ENCODE measurements at places on chromosomes 13 and 19. TPM values are rescaled to one million over a fixed set of nuclear protein-coding genes. Genes with fewer than 3 reads are reported as not detected.

GRCh38 chr13:104382951-104383350 is 1316.7 kb upstream of the SLC10A2 start:
- no peak for DNase-seq

GRCh38 chr19:14731200-14731599 is 41.4 kb downstream of the ZNF333 start:
- no peak for DNase-seq

DNA sequence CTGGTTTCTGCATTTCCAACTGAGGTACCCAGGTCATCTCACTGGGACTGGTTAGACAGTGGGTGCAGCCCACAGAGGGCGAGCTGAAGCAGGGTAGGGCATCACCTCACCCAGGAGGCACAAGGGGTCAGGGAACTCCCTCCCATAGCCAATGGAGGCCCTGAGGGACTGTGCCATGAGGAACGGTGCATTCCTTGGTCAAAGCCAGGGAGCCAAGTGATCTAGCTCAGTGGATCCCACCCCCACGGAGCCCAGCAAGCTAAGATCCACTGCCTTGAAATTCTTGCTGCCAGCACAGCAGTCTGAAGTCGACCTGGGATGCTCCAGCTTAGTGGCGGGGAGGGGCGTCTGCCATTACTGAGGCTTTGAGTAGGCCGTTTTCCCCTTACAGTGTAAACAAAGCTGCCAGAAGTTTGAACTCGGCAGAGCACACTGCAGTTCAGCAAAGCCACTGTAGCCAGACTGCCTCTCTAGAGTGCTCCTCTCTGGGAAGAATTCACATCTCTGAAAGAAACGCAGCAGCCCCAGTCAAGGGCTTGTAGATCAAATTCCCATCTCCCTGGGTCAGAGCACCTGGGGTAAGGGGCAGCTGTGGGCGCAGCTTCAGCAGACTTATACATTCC is 1386.6 kb upstream of the PCDH9 start:
- DNase-seq, result no peak

DNA sequence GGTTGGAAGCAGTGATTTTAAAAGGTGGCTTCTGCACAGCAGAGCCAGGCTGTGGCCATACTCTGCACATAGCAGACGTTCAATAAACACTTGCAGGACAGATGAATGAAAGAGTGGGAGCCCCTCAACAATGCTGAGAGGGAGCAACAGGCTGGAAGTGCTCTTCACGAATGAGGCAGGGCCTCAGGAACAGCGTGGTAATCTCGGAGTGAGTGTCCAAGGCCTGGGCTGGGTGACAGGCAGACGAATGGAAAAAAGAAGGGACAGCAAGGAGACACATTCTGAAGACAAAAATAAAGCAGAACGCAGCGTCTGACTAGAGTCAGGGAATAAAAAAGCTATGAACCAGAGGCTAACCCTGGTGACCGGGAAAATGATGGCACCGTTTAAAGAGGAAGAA is 11.1 kb downstream of the GJA3 start:
- DNase-seq, result no peak

ZNF583 gene
- total RNA-seq, result 3.8 TPM

KLK12 gene
- total RNA-seq, result not detected

GIPR gene
- not detected for total RNA-seq

ZNF66 gene
- 2.6 TPM for total RNA-seq

All from esophagus muscularis mucosa (tissue), 4 donors.